ENCODE measurements at places on chromosomes 7 and 10.

DNA sequence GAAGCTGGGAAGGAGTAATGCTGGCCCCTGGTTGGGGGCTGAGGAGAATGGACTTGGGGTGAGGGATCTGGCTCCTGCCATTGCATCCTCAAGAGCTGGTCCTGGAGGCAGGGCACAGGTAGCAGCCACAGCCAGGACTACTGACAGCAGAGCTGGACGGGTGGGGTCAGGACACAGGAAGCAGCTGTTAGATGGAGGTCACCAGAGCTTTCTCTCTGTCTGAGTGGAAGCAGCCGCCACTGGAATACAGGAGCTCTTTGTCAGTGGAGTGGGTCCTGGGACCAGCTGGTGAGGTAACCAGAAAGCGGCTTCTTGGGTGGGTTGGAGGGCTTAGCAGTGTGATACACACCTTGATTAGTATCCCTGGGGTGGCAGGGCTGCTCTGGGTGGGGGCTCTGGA lies 58.1 kb upstream of the AQP1 start:
- no peak for DNase-seq

GRCh38 chr10:70445718-70446657 lies 4.5 kb upstream of the NODAL start:
- no peak for DNase-seq

GRCh38 chr7:48525736-48526732 lies 354.8 kb downstream of the ABCA13 start:
- DNase-seq = no peak

- DNase-seq = no peak
Measured at GRCh38 chr7:13692548-13692947, 296.9 kb downstream of the ETV1 start.

DNA sequence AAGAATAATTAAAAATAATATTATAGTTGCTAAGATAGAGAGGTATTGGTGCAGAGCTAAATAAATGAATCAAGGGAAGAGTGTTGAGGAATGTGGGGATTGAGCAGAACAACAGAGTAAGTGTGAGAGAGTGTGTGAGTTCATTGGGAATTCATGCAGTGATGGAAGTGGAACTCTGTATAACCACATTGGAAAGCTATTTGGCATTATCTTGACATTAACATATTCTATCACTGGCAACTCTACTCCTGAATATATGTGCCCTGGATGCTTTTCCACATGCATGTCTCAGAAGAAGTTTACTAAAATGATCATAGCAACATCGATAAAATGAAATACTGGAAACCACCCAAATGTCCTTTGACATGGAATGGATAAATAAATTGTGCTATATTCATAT lies 164.1 kb downstream of the SEMA3E start:
- DNase-seq = no peak

DNA sequence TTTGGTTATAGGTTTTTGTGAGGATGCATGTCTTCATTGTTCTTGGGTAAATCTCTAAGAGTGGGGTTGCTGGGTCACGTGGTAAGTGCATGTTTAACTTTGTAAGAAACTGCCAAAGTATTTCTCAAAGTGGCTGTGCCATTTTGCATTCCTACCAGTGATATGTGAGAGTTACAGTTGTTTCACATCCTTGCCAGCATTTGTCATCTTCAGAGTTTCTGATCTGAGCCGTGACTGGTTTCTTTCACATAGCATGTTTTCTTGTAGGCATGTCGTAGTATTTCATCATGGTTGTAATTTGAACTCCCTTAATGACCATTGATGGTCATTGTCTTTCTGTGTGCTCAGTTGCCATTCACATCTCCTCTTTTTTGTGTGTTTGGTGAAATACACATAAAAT lies 286.0 kb downstream of the RNLS start:
- no peak for DNase-seq

DNA sequence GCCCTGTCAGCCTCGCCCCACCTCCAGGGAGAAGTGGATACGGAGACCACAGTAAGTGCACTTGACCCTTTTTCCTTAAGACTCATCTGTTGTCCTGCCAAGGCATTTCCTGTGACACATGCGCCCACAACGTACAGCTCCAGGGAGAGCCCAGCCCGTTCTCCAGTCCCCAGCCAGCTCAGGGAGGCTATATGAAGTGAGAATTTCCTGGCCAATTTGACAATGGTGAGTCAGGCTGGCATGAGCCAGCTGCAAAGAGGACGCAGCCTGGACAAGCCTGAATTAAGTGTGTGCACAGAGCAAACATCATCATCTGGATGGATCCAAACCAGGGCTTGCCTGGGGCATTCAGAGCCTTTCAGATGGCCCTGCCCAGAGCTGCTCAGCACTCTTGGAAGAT lies 244.8 kb downstream of the KCNMA1 start:
- DNase-seq = no peak

DNA sequence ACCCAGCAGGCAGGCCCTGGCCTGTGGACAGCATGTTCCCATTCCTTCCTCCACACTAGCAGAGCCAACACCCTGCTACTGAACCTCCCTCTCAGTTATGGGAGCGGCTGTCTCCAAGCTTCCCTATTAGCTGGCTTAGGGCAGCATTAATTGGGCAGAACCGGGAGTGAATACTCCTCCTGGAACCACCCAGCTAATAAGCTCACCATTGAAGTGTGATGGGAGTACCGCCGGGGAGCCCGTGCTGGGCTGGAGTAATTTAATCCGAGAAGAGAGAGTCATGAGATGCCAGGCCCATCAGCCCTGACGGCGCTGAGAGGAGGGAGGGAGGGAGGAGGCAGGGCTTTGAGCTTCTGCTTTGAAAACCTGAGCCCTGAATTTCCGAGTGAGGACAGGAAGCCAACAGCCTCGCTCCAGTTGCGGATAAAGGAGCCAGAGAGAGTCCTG lies 31.8 kb upstream of the ELFN1 start:
- no peak for DNase-seq

- DNase-seq = no peak
Measured at GRCh38 chr7:34260279-34260678, 354.9 kb downstream of the BMPER start.

GRCh38 chr10:99233689-99234037 lies 2.0 kb downstream of the HPSE2 start:
- DNase-seq = no peak

DNA sequence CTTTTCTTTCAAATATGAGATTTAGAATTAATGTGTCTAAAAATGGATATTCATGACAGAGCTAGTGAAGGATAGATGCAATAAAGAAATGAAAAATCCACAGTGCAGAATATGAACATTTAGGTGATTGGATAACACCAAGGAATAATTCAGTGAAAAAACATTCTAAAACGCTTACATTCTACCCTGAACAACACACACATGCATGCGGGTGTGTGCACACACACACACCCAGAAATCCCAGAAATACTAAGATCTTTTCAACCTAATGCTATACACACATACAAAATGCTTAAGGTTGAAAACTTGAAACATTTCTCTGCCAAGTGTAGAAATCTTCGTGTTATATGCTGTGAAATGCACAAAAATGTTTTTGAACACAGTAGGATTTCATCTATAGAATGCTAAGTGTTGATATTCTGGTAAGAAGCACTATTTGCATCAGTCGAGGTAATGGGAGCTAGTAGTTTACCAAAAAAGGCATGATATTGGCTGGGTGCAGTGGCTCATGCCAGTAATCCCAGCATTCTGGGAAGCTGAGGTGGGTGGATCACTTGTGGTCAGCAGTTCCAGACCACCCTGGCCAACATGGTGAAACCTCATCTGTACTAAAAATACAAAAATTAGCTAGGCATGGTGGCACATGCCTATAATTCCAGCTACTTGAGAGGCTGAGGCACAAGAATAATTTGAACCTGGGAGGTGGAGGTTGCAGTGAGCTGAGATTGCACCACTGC lies 600.6 kb downstream of the PHTF2 start:
- DNase-seq = no peak

DNA sequence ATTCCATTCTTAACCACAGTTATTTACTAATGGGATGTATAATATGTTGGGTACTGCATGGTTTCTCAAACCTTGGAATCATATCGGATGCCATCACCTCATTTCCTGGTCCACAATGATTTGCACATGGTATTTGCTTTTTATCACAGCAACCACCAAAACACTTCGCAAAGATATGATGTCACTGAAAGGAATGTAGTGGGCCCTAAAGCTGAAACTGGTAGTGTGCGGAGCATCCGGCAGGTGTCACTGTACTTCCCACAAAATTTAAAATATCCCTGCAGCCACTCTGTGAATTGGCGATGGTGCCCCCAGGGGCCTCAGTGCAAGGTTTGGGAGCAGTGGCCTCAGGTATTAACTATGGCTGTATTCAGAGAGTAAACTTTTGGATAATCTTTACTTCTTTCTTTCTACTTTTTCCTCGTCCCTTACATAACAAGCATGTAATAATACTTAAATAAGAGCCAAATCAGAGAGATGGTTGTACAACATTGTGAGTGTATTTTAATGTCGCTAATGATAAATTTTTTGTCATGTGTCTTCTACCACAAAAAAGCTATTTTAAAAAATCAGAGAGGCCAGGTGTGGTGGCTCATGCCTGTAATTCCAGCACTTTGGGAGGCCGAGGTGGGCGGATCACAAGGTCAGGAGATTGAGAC lies 66.2 kb downstream of the FAM241B start:
- DNase-seq = no peak

DNA sequence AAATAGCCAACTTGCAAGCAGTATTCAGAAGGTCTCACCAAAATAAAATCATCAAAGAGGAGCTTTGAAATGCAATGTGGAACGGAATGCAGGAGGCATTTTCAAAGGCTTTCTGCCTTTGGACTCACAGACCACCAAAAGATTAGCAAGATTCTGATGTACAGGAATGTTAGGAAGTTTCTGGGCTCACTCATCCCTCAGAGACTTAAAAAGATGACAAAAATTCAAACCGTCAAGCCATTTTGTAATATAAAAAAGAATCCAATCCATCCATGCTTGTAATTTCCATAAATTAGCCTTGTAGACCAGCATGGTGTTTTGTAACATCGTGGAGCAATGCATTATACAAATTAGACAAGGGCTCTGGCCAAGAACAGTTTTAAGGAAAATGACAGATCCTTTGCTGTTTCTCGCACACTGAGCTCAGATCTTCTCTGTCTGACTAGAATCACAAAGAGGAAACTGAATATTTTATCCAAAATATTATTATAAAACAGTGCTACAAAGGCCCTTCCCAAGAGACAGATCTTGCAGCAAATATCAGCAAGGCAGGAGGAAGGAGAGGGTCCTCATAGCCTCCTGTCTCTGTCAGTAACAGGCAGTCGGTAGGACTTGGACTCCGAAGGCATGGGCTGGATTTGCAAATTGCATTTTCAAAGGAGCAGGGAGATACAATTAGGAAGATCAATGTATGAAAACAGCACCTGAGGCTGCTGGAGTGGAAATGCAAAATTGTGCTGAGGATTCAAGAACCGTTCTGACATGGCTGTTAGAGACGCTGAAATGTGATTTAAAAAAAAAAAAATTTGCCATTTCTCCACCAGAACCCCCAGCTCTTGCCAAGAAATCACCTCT lies 57.4 kb upstream of the NRP1 start:
- DNase-seq = no peak

- DNase-seq = no peak
Measured at GRCh38 chr7:30514177-30514576, 9.5 kb upstream of the GGCT start.

Data from effector memory CD4-positive, alpha-beta T cell (primary cell).